ENCODE measurements at places on chromosomes 6 and 20. TPM values are rescaled to one million over a fixed set of nuclear protein-coding genes. Genes with fewer than 3 reads are reported as not detected.

Gene TNNC2
- polyA plus RNA-seq: not detected

DNA sequence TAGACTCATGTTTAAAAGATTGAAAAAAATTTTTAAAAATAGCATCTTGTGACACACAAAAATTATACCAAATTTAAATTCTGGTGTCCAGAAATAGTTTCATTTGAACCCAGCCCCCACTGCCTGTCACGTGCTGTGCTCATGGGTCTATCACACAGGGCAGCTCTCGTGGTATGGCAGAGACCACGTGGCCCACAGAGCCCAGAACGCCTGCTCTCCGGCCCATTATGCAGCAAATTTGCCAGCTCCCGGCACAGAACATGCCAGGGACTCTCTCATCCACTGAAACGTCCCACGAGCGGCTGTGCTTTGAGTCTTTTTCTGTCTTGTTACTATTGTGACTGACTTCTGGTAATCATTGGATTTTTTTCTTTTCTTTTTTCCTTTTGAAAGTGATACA, 224.3 kb downstream of the TTLL2 start:
- DNase-seq: no peak

Gene SLC17A1
- polyA plus RNA-seq: not detected

Gene WASF1
- polyA plus RNA-seq: not detected

GRCh38 chr6:96075826-96076225, 60.1 kb downstream of the FUT9 start:
- DNase-seq: no peak

Gene F13A1
- 1.7 TPM for polyA plus RNA-seq

All from immature natural killer cell (primary cell).